Gastroesophageal sphincter (tissue), 4 donors: ENCODE measurements at places on chromosomes 3 and 15. TPM values are rescaled to one million over a fixed set of nuclear protein-coding genes. Genes with fewer than 3 reads are reported as not detected.

DNA sequence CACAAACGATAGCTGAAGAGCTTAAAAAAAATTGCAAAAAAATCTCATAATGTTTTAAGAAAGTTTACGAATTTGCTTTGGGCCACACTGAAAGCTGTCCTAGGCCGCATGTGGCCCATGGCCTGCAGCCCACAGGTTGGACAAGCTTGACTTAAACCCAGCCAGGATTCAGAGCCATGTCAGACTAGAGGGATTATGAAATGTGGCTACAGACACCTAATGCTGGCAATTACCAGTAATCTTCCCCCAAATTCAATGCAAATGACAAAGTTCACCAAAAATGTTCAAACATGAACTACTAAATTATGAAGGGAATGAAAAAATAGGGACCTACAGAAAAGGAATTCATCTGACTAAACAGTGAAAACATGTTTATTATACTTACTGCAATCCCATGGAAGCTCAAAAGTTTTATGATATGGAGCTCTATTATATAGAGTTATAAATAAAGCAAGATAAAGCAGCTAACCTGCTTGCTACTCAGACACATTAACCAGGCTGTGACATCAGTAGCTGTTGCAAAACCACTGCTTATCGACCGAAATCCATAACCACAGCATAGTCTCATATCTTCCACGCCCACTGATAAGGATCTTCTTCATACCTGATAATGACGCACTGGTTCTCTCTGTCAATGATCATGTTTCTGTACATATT is 49.2 kb downstream of the LDHAL6B start:
- ATAC-seq = no peak

Gene CHRFAM7A
- 0.27 TPM for total RNA-seq

- ATAC-seq = no peak
These were observed 140.6 kb downstream of the CACNA2D3 start for GRCh38 chr3:54262946-54263345.

DNA sequence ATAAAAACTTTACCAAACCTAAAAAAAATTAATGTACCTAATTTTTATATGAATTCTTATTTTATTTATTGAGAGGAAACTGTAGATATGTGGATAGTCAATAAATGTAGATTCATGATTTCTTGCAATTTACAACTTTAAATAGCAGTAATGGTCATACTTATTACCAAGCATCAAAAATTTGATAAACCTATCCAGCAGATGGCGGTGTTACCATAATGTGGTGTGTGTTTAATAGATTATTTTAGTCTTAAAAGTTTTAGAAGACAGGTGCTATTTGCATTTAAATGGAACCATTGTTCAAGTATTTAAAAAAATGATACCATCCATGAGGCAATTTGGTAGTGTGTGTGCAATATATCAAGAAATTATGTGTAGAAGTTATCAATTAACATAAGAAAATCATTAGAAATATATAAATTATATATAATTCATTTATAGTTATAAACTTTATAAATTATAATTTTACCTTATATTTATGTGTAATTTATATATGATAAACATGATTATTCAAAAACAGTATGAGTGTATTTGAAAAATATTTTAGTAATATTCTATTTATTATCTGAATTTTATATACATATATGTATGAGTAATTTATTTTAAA is 176.0 kb upstream of the BCHE start:
- ATAC-seq = no peak

DNA sequence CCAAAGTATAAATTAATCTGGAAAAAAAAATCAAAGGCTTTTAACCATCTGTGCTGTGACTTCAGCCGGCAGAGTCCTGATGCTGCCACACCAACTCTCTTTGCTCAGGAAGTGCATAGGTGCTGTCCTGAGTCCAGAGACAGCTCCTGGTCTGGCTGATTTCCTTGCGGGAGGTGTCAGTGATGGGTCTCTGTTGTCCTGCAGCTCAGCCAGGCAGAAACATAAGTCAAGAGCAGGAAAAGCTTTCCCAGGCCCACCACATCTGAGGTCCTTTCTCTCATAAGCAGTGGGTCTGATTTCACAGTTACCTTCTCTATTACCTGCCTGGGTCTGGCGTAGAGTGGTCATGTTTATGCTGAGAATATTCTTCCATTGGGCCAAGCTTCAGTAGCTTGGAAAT is 19.4 kb downstream of the CHST2 start:
- ATAC-seq = no peak

DNA sequence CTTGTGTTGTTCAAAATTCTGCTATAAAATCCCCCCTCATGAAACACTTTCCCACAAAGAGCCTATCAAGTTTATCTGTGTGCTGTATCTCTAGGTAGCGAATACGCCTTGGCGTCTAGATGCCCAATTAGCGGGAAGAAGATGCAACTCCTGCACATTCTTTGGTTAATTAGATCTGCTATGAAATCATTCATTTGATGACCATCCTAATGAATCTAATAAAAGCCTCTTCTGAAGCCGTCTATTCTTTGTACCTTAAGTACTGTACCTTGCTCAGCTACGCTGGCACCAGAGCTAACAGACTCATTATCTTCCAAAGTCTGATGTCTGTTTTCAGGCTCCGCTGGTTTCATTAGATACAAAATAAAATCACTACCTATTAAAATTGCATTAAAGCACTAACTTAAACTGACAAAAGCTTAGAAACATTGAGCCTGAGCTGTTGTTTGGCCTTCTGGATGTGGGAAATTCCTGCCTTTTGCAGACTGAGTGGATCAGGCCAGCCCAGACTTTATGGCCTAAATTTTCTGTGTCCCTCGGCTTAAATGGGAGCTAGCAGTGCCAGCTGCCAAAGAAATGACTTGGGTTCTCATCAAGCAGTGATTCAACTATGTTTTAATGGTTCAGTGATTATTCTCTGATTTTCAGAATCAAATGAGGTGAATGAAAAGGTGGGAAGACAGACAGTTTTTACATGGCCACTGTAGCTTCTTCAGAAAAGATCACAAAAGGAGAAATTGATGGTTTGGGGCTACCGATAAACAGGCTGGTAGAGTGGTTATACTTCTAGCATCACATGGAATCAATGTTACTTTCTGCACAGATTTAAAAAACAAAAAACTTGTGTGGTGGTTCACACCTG is 28.4 kb upstream of the CHST2 start:
- ATAC-seq = no peak

DNA sequence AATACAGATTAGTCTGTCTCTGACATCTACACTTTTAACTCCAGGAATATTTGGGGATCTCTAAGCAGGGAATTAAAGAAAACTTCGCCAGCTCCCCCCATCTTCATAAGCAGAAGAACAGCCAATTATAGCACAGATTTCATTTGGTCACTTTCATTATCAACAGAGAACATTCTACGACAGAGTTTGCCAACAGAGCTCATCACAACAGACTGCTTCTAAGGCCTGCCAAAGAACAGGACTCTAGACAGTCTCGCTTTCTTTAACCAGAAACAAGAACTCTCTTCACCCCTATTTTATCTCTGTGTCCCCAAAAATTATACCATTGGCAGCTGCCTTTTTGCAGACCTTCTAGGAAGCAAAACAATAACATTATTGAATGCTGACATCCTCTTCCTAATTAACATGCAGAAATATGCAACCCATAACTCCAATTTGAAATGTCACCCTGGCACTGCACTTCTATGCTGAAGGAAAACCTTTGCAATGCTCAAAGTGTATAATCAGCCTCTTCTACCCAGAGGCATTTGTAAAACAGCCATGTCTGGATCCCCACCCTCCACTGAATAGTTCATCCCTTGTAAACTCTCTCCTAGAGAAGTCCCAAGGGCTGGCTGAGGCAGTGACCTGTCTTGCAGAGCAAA is 552.8 kb downstream of the MAGI1 start:
- no peak for ATAC-seq

- ATAC-seq = no peak
These were observed 71.2 kb downstream of the DGKG start for GRCh38 chr3:186290796-186291195.

- peak; percentile 13 for ATAC-seq
These were observed 271.3 kb upstream of the TPM1 start for GRCh38 chr15:62771234-62771633.

GRCh38 chr15:76138436-76138835 is 78.7 kb downstream of the TMEM266 start:
- ATAC-seq = no peak

Gene GNAT1
- total RNA-seq = not detected

Gene PLSCR2
- not detected for total RNA-seq

- no peak for ATAC-seq
These were observed 323.3 kb downstream of the CTNNB1 start for GRCh38 chr3:41522612-41523011.

Gene ZBTB11
- 25.3 TPM for total RNA-seq

Gene SLC9C1
- not detected for total RNA-seq

Gene PP2D1
- not detected for total RNA-seq

DNA sequence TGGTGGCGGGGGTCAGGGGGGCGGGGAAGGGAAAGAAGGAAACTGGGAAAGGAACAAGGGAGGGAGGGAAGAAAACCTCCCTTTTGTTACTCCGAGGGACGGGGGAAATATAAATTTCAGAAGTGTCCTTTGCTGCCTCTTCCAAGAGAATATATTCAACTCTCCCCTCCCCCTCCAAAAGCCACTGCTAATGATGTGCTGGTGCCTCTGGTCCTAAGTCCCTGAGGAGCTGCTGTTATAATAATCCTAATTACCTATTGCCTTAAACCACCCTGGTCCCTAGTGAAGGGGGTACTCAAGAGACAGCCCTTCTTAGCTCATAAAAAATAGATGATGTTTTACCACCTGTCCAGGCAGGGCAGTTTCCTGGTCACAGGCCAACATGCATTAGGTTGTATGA is 118.3 kb upstream of the TRIM42 start:
- ATAC-seq = no peak

Gene CIB2
- 10.6 TPM for total RNA-seq

- ATAC-seq = no peak
These were observed 50.1 kb downstream of the TLE3 start for GRCh38 chr15:70047386-70048197.

Gene ACKR4
- 0.81 TPM for total RNA-seq

DNA sequence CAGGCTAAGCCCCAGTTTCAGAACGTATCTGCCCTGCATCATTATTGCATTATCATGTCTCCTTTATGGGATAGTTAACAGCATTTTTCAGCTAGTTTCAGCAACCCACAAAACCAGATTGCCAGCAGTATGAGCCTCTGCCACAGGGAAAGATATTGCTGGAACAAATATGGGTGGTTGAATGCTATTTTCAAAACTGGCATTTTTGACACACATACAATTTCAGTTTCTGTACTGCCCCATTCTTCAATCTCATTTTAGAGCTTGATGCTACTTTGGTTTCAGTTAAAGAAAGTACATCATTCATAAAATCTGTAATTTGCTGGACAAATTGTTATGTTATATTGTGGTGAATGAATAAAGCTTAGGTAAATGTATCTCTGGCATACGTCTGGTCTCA is 1037.5 kb downstream of the NAALADL2 start:
- ATAC-seq = no peak

Gene MRPL3
- total RNA-seq = 83.7 TPM

Gene VGLL3
- 32.0 TPM for total RNA-seq

Gene SERPINI1
- total RNA-seq = 7.9 TPM

Gene RETNLB
- total RNA-seq = not detected

- ATAC-seq = no peak
These were observed 325.4 kb upstream of the ONECUT1 start for GRCh38 chr15:53115563-53115962.

DNA sequence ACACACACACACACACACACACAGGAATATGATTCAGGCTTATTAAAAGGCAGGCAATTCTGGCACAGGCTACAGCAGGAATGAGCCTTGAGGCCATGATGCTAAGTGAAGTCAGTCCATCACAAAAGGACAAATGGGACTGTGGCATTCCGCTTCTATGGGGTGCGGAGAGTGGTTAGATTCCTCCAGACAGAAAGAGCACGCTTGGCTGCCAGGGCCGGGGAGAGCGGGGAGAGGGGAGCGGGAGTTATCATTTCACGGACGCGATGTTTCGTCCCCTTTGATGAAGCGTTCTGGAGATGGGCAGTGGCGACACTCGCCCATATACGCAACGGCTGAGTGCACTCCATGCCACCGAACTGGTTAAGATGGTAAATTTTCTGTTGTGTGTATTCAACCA is 58.5 kb upstream of the FAM174B start:
- peak; percentile 26 for ATAC-seq

DNA sequence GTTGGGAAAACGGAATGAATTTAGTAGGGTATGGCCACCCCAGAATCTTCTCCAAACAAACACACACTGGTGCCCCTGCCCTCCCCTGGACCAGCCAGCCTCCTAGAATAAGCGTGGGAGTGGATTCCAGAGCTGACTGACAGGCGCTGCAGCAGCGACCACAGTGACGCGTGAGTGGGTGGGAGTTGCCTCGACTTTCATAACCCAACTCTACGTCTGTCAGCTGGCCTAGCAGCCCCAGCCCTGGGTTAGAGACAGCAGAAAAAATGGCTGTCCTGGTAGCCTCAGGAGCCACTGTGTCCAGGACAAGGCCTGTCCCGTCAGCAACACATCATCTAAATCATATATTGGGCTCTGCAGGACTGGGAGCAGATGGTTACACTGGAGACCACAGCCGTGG is 10.0 kb downstream of the PLA2G4B start:
- ATAC-seq = no peak

DNA sequence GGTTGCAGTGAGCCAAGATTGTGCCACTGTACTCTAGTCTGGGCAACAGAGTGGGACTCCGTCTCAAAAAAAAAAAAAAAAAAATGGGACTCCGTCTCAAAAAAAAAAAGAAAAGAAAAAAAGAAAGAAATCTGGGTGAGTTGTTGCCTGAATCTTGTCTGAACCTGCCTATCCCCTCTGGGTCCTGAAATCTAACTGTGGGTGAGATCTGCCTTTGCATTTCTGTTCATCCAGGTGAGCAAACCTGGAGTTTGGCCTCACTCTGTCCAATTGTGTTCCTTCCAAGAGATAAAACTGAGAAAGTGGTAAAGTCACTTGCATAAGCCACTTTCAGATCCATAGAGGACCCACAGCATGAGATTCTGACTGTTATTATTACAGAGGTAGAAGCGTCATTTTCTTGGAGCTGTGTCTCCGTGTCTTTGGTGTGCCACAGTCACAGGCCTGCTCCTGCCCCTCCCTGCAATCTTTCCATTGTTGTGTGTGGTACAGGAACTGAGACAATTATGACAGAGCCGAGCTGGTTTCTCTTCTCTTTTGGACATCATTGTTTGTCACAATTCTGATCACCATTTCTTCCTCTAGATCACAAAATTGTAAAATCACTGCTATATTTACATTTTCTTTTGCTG is 235.9 kb downstream of the LPP start:
- ATAC-seq = peak; percentile 67

- ATAC-seq = no peak
These were observed 50.4 kb downstream of the SLC25A26 start for GRCh38 chr3:66271231-66271630.

DNA sequence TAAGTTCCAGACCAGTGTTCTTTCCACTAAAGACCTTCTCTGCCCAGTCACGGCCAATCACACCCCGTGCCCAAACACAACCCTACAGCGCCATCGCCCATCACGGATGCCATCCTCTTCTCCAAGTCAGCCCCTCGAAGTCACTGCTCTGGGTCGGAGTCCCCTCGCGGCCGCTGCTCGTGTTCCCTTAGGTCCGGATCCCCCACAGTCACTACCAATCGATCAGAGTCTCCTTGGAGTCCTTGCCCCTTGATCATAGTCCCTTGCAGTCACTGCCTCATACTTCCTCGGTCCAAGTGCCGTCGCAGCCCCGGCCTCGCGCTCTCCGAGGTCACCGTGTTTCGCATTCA is 461 bp downstream of the PCYT1A start:
- ATAC-seq = peak; percentile 9

Gene KPNA1
- total RNA-seq = 41.1 TPM
